ENCODE measurements at places on chromosomes 4 and X.

- no peak for DNase-seq
Measured at GRCh38 chr4:148980782-148981480, 538.7 kb upstream of the NR3C2 start.

DNA sequence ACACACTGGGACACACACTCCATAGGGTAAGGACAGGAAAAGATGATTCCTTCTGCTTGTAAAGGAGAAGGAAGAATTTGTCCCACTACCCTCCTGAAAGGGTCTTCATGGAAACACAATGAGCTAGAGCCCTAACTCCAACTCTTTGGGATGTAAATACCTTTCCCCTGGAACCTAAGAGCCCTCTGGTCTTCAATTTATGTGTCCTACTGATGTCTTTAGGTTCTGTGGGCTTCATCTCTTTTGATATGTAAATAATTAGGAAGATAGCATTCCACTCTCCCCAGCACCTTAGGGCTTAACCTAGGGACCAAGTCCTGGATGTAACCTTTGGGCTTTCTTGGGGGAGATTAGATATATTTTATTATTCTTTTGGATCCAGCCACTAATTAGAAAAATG is 38.3 kb downstream of the PF4 start:
- DNase-seq = no peak

DNA sequence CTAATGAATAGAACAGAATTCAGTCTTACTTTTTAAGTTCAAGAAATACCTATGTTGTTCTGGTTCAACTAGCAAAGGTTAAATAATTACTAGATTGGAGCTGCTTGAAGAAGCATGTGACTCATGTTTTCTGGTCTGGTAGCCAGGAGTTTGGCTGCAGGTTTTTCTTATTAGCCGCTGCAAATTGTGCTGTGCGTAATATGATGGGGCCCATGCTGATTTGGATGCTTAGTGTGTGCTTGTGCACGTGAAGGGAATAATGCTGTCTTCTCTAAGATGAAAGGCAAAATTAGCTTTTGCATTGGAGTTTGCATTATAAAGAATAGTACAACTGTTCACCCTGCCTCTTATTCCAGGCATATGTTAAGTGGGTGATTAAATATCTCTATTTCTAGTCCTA is 219.6 kb downstream of the SNCA start:
- DNase-seq = no peak

DNA sequence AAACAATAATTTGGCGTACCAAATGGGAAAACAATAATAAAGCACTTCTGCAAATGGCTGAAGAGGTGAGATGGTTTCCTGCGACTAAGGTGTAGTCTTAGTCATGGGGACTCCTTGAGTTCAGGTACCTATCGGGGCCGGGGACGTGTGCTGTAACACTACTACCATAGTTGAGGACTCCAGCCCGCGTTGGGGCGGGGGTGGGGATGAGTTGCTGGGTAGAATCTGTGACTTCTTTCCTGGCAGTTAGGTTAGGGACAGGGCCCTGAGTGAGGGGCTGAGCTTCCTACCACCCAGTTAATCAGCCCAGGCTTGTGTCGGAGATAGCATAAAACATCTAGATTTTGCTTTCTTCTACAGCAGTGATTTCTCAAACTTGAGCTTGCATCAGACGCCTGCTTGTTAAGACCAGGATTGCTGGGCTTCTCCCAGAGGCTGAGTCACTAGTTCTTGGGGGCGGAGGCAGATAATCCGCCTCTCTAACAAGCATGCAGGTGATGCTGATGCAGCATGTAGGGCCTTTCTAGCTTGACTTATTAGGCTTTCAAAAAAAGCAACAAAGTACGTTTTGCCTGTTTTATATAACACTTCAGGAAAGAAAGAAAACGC is 30.2 kb downstream of the RBBP7 start:
- DNase-seq = no peak

- DNase-seq = no peak
Measured at GRCh38 chr4:38241541-38241940, 281.3 kb downstream of the PTTG2 start.

- DNase-seq = no peak
Measured at GRCh38 chrX:19879181-19879580, 8.2 kb downstream of the SH3KBP1 start.

- no peak for DNase-seq
Measured at GRCh38 chr4:54553001-54553400, 104.8 kb upstream of the KIT start.

DNA sequence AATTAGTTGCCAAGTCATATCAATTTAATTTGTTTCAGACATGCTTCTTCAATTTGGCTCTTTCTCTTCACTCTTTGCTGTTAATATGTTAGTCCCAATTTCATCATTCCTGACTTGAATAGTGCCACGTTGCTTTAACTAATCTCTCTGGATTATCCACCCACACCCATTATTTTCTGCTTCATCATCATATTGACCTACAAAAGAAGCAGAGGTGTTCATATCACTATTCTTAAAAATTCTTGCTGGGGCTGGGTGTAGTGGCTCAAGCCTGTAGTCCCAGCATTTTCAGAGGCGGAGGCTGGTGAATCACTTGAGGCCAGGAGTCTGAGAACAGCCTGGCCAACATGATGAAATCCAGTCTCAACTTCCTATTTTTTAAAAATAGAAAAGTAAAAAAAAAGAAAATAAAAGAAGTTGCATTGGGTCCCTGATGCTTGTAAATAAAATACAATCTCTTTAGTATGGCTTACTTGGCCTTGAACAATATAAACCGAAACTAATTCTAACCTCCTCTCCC is 65.7 kb upstream of the KCNIP4 start:
- DNase-seq = no peak

DNA sequence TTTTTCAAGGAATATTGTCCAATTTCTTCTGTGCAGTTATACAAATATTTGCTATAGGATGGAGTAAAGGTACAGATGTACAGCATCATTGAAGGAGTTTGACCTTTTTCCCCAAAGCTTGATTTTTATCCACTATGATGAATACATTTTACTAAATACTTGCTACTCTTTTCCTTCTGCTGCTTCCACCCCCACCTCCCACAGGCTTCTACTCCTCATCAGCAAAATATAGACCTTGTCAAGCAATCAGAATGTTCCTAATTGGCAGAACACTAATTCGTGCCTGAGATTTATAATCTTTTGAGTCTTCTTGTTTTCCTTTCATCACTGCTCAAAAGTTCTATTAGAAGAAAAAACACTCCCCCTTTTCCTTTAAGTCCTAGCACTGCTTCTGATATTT is 3.8 kb upstream of the THAP9 start:
- no peak for DNase-seq

GRCh38 chr4:175330652-175331051 is 412.5 kb downstream of the ADAM29 start:
- DNase-seq = no peak

GRCh38 chr4:152540941-152541340 is 5.0 kb upstream of the FBXW7 start:
- DNase-seq = no peak

GRCh38 chr4:53476232-53477037 is 99.0 kb downstream of the FIP1L1 start:
- no peak for DNase-seq

DNA sequence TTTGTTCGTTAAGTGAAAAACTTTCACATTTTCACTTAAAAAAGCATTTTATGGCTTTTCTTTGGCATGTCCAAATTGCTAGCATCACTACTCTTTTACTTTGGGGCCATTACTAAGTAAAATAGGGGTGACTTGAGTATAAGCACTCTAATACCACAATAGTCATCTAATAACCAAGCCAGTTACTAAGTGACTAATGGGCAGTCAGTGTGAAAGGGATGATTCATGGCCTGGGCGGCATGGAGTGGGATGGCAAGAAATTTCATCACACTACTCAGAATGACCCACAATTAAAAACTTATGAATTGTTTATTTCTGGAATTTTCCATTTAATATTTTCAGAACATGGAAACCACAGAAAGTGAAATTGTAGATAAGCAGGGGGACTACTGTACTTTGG is 60.9 kb downstream of the BMP15 start:
- no peak for DNase-seq

- no peak for DNase-seq
Measured at GRCh38 chrX:119427024-119427794, 28.1 kb downstream of the SLC25A43 start.

GRCh38 chr4:73589261-73589847 is 30.9 kb downstream of the RASSF6 start:
- DNase-seq = no peak
